ENCODE measurements at places on chromosomes 1 and 21.

DNA sequence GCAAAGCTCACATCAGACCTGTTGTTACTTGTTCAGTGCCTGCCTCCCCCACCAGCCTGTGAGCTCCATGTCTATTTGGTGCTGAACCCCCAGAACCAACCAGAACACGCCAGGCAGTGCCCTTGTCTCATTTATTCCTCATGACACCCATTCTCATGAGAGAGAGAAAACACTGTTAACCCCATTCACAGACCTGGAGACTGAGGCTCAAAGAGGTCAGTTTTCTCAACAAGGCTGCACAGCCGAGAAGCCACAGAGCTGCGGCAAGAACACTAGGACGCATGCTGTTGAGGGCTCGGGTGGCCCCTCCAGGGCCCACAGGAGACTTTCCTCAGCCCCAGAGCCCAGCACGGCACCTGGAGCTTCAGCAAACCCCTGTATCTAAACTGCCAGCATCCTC, 13.1 kb downstream of the KCNN3 start:
- no peak for DNase-seq

DNA sequence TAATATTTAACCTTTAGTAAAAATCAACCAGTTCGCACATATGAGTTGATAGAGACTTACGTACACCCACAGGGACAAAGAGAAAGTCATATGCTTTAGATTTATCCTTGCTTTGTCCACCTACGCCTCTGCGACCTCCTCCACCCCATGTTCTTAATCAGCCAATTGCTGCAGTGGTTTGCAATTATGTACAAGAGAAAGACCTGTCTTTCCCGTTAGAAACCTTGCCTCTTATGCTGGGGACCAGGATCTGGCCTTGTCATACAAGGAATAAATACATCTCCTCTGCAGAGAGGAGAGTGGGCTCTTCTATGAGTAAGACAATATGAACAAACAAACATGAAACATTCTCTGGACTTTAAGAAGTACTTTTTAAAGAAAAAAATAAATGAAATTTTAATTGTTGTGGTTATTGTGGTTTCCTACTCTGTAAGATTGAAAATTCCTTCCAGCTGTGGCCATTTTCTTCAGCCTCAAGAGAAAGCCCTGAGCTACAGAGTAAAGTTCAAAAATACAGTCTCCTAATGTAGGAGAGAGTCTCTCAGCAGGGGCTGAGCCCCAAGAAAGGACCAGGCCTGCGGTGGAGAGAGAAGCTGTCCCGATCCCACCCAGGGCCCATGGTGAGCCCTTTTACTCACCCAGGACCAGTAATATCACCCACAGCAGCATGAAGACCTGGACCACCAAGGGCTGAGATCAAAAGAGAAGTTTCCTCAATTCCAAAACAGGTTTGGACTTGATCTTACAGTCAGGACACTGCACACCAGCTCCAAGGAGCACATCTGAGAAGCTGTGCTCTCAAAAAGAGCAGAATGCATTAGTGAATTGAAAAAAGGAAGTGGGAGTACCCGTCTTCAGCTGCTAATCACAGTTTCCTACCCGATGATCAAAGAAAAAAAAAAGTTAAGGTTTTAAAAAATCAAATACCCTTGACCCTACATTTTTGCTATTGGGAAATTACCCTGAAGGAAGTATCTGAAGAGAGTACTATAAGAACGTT, at the start of gene FCRL5:
FCRL5 (minus strand) TSS at position 822 of the 1,000 bp plus-strand sequence; CDS start at position 669, 153 bp downstream.
- no peak for DNase-seq

DNA sequence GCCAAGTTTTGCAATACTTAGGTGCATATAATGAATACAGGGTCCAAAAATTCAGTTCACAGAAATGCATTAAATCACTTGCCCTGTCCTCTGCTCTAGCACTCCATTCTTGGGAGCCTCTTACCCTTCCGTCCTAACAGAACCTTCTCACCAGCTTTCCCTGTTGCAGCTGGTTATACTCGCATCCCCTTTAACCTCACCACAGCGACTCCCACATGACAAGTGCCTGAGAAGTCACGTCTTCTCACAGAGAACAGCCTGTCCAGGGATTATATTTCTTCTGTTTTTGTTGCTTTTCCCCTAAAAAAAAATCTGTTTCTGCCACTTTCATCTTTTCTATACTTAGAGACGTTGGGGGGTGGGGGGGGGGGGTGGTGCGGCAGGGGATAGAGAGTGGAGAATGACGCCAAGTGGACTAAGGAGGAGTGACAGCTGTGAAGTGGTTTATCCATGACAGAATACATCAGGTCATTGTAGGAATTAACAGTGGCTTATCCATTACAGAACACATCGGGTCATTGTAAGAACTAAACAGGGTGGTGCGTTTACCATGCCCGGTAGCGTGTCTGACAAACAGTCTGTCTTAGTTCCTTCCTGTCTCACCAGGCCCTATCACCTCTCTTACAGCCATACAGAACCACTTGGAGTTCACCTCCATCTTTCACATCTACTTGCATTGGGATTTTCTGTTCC, 117.6 kb downstream of the UBE2U start:
- no peak for DNase-seq

DNA sequence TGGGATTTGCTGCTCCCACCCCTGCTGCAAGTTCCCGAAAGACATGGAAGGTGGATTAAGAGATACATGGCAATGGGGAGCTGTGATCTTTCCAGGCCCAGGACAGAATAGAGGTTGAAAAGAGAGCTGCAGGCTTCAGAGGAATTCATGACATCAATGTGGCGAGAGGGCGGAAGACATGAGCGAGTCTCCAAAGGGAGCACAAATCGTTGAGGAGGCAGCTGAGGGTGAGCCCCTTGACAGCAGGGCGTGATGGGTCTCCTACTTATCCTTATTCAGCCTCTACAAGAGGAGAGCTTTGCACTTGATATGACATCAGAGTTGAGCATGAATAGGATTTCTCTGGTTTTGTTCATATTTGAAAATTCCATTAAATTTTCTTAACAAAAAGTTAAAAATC, 45.5 kb upstream of the TACSTD2 start:
- DNase-seq = no peak

DNA sequence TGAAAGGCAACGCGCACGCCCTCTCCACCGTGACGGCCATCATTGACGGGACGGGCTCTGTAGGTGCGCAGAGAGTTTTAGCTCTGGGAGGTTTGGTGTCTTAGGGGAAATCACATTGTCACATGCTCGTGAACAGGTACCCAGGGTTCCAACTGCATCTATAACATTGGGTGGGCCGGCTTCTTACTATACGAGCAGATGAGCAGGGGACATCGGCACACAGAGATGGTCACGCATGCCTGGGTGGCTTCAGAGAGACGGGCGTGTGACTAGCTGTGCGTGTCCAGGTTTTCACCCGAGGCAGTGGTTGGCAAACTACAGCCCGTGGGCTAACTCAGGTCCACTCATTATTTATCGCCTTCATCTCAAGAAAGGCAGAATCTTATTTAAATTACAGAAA, 54.7 kb downstream of the SLC37A1 start:
- no peak for DNase-seq

DNA sequence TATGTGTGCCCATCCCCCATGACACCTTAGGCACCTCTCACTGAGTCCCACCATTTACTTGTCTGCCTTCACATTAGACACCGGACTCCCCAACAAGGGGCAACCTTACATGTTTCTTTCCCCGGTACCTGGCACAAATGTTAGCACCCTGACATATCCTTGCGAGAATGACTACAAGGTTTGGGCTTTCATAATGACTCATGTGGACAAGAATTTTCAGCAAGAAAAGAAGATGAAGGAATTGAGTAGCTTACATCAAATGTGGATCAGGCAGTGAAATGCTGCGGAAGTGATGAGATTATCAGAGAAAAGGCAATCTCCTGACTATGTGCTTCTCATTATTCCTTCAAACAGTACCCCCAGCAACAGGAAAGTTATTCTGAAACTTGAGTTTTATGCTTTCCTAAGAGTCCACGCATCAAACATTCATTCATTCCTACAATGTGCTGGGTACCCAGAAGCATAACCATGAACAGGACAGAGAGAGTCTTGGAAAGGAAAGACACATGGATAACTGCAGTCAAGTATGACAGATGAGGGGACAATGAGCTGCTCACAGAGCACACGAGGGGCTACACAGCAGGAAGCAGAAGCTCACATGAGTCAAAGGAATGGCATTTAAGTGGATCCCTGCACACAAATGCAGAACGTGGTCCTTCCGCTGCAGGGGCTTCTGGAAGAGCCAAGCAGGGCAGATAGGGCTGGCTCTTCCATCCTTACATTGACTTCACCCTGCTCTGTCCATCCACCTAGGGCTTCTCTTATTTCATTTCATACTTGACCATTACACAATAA, 112.1 kb downstream of the PCNX2 start:
- DNase-seq = no peak

- DNase-seq = peak; percentile 91
These were observed at the start of gene DIP2A for GRCh38 chr21:46458315-46459023. Gene DIP2A (plus strand): TSS chr21:46458891. CDS start chr21:46459132, 241 bp downstream.

DNA sequence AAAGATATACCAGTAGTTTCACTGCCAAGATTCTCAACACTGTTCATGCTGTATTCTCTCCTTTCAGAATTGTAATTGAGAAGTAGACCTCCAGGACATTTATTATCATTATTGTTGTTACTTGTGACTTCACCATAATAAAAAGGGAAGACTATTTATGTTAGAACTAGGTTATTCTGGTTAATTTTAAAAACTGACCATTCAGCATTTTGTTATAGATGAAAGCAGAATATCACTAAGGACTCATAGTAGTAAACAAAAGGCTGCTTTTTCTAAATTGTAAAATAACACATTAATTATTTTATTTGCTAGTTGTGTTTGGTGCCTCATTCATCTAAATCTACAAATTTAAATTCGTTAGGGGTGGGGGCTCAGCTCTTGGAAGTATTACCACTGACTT, 210.4 kb downstream of the PATJ start:
- DNase-seq = no peak

DNA sequence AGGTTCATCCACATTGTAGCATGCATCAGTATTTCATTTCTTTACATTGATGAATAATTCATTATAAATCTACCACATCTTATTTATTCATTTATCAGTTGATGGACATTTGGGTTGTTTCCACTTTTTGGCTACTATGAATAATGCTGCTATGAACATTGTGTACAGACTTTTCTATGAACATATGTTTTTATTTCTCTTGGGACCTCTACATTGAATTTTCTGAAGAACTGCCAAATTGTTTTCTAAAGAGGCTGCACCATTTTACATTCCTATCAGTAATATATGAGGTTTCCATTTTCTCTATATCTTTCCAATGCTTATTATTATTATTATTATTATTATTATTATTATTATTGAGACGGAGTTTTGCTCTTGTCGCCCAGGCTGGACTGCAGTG, 81.3 kb upstream of the SELENON start:
- no peak for DNase-seq

DNA sequence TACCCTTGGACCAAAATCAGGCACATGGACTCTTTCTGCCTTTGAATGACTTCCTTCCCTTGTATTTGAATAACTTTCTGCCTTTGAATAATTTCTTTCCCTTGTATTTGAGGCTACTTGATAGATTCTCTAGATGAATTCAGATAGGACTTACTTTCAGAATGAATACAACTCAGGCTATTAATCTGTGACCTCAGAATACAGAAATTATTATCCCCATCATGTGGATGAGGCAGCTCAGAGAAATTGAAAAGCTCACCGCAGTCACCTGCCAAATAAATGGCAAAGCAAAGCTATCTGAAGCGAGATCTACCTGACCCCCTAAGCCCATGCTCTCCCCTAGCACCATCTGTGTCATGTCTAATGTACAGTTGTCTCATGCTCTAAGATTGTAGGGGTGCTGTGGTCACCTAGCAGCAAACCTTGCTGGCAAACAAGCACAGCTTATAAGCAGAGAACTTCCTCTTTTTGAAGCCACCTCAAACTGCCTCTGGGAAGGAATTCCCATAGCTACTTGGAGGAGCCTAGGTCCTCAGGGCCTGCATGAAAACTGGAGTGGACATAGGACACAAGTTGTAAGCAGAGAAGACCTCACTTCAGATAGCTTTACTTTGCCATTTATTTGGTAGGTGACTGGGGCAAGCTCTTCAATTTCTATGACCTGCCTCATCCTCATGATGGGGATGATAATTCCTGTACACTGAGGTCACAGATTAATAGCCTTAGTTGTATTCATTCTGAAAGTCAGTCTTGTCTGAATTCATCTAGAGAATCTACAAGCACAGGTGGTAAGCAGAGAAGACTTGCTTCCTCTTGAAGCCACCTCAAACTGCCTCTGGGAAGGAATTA, 66.1 kb downstream of the FASLG start:
- peak; percentile 29 for DNase-seq

- no peak for DNase-seq
These were observed 369.7 kb downstream of the RRAGC start for GRCh38 chr1:38489844-38490270.

DNA sequence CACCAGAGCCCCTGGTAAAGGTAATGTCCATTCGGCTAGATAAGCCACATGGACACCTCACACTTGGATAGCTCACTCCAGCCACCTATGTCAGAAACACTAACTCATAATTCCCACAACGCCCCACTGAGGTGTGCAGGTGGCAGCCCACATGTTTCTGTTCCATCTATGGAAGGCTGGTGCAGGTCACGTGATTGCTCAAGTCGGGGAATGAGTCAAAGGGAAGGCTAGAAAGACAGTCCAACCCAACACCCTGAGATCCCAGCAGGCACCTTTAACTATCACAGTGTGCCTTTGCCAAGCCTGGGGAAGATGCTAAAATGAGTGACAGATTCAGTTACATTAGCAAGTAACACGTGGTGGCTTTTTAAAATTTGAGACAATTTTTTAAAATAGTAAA, 45.3 kb upstream of the KCNE1 start:
- DNase-seq = no peak

GRCh38 chr1:81666586-81666985, 134.1 kb upstream of the ADGRL2 start:
- no peak for DNase-seq

GRCh38 chr1:61568460-61569302, 156.3 kb downstream of the TM2D1 start:
- no peak for DNase-seq

GRCh38 chr1:208207388-208208131, 36.6 kb downstream of the PLXNA2 start:
- no peak for DNase-seq

DNA sequence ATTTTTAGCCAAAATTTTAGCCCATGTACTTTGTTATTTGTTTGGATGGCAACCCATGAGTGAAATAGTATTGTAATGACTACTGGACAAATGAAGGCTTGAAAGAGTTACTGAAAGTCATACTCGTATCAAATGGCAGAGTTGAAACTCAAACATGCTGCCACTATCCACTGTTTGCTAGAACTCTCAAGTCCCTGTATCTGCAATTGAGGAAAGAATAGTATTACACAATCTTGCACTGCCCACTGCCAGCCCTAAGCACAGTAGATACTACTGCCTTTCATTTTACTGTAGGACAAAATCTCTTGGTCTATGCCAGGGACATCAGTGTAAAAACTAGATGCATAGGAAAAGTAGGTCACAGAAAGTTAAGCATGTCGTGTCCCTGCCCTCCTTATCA, 581.1 kb upstream of the PLXNA2 start:
- no peak for DNase-seq

All from KG1 (cell line).